NCI-H2107 (cell line): ENCODE measurements at places on chromosomes 11 and 22.

- DNase-seq, result no peak
Observed at GRCh38 chr11:7436657-7437056, 48.6 kb upstream of the OLFML1 start.

- no peak for DNase-seq
Observed at GRCh38 chr22:23211622-23212021, 31.3 kb downstream of the BCR start.

GRCh38 chr11:3052567-3052966 is 4.7 kb downstream of the CARS1 start:
- DNase-seq, result no peak

DNA sequence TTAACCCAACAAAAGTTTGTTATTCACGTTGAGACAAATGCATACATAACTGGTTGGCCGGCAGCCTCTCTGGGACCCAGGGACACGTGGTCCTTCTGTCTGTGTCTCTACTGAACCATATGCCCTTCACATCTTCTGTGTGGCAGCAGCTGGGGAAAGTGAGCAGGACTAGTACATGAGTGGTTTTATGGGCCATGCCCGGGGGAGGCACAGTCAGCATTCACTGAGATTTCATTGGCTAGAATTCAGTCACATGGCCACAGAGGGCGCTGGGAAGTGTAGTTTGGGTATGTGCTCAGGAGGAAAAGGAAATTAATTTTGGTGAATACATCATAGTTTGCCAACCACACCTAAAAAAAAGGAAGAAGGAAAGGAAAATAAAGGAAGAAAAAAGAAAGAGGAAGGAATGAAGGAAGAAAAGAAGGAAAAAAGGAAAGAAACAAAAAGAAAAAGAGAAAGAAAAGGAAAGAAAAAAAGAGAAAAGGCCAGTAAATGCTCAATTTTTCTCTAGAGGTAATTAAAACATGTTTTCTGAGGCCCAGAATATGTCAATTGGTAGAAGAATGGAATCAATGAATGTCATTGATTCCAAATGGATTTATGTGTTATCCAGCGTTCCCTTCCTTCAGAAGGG is 55.9 kb upstream of the KIRREL3 start:
- DNase-seq, result no peak

DNA sequence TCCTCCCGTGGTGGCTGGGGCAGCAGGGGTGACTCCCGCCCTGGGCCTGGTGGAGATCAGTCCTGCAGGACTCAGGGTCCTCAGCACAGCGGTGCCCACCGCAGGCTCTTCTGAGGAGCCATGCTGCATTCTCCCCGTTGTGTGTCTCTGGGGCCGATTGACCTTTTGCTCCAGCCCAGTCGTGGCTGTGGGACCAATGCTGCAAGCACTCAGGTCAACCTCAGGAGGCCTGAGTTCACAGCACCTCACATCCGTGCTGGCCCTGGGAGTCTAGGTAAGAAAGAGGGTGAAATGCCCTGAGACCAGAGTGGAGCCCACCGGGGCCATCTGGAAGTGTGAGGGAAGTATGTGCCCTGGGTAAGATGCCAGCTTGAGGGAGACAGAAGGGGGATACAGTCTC is 316.1 kb upstream of the B3GAT1 start:
- DNase-seq, result no peak

- no peak for DNase-seq
Observed at GRCh38 chr11:80843266-80843974, 1402.6 kb upstream of the TENM4 start.

- DNase-seq, result no peak
Observed at GRCh38 chr11:85977751-85978160, 91.1 kb downstream of the PICALM start.

GRCh38 chr22:27197618-27198017 is 540.2 kb downstream of the MIAT start:
- DNase-seq, result no peak

DNA sequence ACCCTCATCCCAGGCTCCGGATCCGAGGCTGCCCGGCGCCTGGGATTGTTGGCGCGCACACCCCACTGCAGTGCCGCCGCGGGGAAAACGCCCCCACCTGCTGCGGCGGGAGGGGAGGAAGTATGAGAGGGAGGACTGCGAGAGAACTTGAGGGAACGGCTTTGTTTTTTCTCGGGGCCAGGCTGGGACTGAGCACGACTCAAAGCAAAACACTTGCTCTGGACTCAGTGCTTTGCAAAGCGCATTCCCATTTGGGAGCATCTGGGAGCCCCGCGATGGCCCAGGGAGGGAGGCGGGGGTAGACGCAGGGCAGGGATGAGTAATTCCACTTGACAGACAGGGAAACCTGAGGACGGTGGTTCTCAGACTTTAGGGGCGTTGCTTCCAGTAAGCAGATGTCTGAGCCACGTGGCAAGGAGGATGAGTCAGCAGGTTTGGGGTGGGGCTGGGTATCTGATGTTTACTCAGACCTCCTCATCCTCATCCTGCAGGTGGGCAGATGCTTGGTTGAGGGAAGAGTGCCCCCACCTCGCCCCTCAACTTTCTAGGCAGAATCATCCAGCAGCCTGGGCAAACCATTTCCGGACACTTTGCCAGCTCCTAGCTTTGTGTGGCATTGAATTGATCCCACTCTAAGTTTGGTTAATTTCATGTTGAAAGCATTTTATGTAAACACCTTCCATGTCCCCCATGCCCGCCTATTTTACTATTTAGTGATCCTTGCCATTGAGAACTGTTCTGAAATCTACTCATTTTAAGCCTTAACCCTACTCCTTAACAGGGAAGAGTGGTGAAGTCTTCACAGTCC is 1.5 kb downstream of the MIAT start:
- peak; percentile 56 for DNase-seq

DNA sequence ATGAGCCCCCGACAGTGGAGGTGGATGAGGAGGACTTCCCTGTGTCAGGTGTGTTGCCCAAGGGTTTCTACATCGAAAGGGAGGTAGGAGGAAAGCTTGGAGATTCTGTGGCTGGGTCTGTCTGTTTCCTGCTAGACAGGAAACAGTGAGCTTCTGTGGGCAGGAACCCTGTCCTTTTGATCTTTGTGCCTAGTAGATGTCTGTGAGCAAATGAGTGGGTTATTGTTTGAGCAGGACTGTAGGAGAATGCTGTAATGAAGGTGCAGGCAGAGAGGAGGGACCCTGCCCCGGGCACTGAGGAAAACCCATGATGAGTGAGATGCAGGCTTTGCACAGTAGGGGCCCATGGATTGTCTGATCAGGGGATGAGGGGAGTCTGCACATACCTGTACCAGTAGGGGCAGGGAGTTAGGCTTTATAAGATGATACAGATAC is 14.0 kb downstream of the USP35 start:
- no peak for DNase-seq

- no peak for DNase-seq
Observed at GRCh38 chr11:108897916-108898315, 233.0 kb downstream of the DDX10 start.

- DNase-seq, result no peak
Observed at GRCh38 chr11:3042496-3043314, 14.5 kb downstream of the CARS1 start.

DNA sequence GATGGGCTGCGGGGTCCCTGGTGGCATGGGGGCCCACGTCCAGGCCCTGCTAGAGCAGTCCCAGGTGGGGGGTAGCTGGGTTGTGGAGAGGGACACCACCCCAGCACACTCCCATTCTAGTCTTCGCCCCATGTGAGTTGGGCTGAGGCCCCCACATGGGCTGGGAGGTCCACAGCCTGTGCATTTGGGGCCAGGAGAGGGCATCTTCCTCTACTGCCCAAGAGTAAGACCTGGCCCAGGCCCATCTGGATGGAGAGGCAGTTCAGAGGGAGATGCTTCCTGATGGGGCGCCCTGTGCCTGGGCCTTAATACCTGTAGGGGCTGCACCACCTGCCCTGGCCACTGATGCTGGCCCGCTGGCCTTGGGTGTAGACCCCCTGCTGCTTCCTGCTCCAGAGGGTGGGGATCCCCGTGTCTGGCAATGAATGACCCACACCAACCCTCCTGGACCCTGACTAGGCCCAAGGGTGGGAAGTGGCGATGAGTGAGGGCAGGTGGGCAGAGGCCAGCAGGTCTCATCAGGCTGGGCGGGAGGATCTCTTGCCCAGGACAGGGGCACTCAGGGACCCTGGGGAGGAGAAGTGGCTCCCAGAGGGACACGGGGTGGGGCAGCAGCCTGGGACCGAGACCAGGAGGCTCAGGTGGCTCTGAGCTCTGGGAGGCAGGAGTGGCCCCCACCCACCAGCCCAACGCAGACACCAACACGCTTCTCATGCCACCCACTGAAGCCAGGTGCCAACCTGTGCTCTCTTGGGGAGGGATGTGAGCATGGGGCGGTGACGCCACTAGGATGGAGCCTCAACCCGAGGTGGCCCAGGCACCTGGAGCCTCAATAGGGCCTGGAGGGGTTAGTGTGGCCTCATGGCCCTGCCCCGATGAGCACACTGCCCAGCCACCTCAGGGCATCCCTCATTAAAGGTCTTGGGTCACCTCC is 17.4 kb upstream of the GNB1L start:
- no peak for DNase-seq

- DNase-seq, result no peak
Observed at GRCh38 chr11:44453871-44454270, 111.6 kb upstream of the CD82 start.

GRCh38 chr11:64686466-64687170 is 36.4 kb downstream of the NRXN2 start:
- DNase-seq, result no peak

GRCh38 chr11:113382121-113382520 is 5.5 kb upstream of the ANKK1 start:
- no peak for DNase-seq

- no peak for DNase-seq
Observed at GRCh38 chr11:15690320-15690719, 575.6 kb downstream of the INSC start.

DNA sequence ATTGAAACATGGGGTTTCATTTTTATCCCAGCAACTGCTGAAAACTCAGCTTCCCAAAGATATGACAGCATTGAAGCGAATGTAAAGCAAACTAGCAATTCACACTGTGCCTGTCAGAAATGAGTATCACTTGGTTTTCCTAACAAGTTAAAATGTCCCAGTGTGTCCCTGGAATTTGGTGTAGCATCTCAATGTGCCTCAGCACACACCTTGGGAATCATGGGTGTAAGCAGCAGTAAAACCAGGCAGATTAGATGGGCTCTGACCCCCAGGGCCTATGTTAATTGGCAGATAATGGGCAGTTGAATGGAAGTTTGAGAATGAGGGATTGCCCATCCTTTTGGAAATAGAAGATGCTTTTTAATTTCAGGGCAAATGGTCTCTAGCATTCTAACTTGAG is 784.9 kb upstream of the LRRC4C start:
- DNase-seq, result no peak

DNA sequence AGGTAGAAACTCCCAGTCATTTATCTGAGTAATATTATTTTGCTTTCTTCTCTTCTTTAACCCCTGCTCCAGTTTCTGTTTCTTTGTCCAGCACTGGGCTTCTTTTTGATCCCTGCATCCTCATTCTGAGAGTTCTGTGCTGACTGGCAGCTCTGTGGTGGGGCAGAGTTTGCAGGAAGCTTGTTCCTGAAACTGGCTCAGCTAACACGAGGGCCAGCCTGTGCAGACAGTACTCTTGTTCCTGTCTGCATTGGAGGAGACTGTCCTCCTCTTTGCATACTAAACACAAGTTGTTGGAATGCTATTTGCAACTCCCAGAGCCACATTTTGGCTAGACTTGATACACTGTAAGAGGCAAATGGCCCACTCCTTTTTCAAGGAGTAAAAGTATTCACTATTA is 93.1 kb upstream of the HORMAD2 start:
- DNase-seq, result no peak

- no peak for DNase-seq
Observed at GRCh38 chr22:39475337-39475736, 18.5 kb downstream of the MGAT3 start.

- DNase-seq, result no peak
Observed at GRCh38 chr11:16862726-16863125, 124.3 kb downstream of the C11orf58 start.

DNA sequence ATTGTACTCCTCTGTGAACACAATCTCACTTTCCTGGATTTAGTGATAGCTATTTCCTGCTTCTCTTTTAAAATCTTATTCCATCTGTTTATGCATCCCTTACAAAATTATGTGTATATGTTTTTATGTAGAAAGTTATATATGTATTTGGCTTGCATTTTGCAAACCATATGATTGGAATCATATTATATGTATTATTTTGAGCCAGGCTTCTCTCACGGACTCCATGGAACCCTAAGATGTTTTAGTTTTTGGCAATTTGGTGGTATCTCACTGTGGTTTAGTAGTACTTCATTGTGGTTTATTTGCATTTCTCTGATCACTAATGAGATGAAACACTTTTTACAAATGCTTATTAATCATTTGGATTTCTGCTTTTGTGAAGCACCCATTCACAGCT is 507.3 kb upstream of the KIRREL3 start:
- DNase-seq, result no peak

GRCh38 chr22:28333088-28333487 is 346.6 kb downstream of the TTC28 start:
- DNase-seq, result no peak

GRCh38 chr11:74925281-74925680 is 23.6 kb downstream of the XRRA1 start:
- no peak for DNase-seq

DNA sequence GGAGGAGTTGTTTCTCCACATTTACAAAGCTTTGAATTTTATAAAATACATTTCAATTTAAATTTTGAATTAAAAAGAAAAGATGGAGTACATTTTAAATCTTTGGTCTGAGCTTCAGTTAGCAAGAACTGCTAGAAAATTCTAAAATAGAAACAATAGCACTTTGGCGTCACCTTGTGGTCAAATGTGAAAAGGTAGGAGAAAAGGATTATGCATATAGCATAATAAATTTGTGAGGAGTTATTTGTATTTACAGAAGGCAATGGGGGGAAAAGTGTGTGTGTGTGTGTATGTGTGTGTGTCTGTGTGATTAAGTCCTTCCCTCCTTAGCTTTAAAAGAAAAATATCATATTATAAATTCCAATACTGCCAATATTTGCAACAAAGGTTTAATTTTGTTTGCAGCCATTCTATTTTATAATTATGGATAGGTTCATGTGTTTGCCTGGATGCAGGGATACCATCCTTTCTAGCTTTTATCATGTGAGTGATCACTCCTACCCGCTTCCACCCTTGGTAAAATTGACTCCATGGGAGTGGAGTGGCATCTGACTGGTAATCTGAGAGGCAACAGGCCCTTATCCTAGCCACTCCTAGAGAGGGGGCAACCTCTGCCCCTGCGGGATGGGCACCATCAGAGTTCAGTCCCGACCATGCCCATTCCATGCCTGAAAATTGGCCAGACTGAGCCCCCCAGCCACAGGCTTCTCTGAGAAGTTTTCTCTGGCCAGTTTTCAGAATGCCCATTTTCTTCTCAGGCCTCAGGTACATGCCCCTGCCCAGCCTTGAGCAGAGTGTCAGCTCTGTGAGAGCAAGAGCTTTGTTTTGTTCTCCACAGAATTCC is 13.6 kb upstream of the LGR4 start:
- peak; percentile 51 for DNase-seq

GRCh38 chr11:117859061-117859460 is 17.4 kb downstream of the FXYD6 start:
- DNase-seq, result no peak

DNA sequence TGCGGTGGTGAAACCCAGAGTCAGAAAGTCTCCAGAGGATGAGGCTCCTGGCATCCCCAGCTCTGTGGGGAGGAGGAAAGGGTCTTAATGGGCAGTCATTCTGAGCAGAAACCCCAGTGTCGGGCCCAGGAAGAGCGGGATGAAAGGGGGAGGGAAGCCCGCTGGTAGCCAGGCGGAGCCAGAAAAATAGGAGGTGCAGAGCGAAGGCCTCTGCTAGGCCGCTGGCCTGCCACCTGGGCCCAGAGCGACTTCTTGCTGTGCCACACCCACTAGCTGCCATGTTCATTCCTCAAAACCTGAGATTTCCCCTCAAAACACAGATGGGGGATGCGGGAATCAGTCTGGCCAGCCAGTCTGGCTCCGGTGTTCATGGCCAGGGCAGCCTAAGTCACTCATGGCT is 650 bp upstream of the POU2AF3 start:
- no peak for DNase-seq
